ENCODE measurements at places on chromosomes 11 and 22.
A peak's percentile ranks its signal among the peaks of the same experiment; 100 is the strongest.

- DNase-seq = no peak
Observed at GRCh38 chr22:22783575-22783974, 104.0 kb upstream of the IGLL5 start.

- DNase-seq = no peak
Observed at GRCh38 chr11:89161949-89162348, 15.7 kb upstream of the TYR start.

DNA sequence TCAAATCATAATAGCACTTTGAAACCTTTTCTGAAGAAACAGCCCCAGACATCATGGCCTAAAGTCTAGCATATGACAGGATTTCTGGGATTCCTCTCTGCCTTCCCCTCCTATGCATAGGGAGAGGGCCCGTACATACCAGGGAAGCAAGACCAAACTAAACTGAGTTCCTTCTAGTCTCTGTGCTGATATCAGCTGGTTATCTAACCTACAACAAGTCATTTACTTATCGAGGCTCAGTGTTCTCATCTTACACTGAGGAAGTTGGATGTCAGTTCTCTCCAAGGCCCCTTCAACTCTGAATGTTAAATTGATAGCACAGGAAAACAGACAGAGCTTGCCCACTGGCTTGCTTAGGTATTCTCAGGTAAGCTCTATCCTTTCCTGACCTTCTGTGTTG lies 17.0 kb upstream of the GRIK4 start:
- no peak for DNase-seq

- no peak for DNase-seq
Observed at GRCh38 chr11:62702246-62702645, 5.0 kb downstream of the BSCL2 start.

DNA sequence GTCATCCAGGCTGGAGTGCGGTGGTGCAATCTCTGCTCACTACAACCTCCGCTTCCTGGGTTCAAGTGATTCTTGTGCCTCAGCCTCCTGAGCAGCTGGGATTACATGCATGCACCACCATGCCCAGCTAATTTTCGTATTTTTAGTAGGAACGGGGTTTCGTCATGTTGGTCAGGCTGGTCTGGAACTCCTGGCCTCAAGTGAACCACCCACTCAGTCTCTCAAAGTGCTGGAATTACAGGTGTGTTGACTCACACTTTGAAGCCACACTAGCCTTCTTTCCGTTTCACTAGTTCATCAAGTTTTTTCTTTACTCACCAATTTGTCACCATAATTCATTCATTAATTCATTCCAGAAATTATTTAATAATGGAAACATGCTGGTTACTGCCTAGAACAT lies 298.4 kb upstream of the MTNR1B start:
- DNase-seq = no peak

GRCh38 chr22:44546686-44547310 lies 48.8 kb upstream of the RTL6 start:
- no peak for DNase-seq

GRCh38 chr11:60367009-60367408 lies 11.3 kb upstream of the MS4A7 start:
- no peak for DNase-seq

- DNase-seq = no peak
Observed at GRCh38 chr11:88464528-88464927, 127.0 kb upstream of the CTSC start.

GRCh38 chr22:46070803-46071450 lies 79.4 kb upstream of the PPARA start:
- DNase-seq = peak; percentile 61

DNA sequence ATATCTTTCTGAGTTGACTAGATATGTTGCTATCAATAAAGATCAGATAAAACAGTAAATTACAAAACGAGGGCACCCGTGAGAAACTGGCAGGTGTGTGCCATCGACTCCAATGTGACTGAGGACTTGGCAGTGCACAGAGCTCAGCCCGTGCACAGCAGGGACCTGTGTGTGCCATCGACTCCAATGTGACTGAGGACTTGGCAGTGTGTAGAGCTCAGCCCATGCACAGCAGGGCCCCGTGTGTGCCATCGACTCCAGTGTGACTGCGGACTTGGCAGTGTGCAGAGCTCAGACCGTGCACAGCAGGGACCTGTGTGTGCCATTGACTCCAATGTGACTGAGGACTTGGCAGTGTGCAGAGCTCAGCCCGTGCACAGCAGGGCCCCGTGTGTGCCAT lies 347.2 kb upstream of the B3GAT1 start:
- no peak for DNase-seq

DNA sequence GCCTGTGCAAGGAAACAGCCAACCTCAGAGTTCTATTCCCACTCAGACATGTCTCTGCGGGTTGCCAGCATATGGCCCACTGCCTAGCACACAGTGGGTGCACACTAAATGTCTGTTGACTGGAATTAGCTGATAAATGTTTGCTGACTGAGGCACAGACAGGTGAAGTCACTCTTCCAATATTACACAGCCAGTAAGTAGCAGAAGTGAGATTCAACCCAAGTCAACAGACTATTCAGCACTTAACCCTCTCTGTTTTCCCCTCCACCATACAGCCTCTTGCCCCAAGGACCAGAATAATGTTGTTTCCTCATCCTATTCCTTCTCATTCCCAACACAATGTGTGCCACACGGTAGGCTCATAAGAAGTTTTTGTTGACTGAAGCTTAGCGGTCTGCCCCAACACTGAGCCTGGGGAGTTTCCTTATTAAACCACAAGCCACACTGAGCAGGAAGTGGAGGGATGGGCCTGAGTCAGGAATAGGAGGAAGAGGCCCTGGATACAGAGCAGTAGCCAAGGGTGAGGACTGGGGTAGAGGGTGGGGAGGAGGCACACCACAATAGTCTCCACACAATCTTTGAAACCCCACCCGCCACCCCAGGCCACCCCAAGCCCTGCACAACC lies 15.7 kb upstream of the IL10RA start:
- no peak for DNase-seq

GRCh38 chr22:30254314-30254713 lies 7.8 kb upstream of the LIF start:
- no peak for DNase-seq

DNA sequence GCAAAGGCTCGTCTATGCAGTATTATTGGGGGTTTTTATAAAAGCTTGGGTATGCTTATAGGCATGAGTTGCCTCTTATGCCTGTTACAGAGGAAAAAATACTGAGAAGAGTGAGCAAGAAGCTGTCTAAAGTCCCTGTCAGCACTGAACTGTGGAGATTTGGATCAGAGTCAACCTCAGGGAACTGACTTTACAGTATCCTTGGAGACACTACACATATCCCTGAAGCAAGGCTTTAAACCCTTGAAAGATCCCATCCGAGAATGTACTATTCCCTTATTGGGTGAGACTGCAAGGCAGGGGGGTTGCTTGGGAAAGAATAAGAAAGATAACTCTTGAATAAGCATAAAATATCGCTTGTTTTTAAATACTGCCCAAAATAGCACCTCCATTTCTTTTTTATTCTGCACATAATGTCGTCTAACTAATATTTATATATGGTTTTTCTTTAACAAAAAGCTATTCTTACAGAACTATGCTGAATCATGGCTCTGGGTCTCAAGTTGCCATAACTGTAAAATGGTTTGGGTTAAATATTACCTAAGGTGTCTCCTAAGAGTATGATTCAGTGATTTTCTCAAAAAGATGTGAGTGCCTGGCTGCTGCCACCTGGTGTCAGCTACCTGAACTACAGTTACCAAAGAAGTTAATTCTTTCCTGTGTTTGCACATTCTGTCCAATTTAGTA lies 1062.8 kb downstream of the DLG2 start:
- peak; percentile 9 for DNase-seq

GRCh38 chr11:12248330-12248729 lies 129.0 kb upstream of the PARVA start:
- no peak for DNase-seq

- no peak for DNase-seq
Observed at GRCh38 chr11:45459491-45459890, 173.3 kb upstream of the SYT13 start.

DNA sequence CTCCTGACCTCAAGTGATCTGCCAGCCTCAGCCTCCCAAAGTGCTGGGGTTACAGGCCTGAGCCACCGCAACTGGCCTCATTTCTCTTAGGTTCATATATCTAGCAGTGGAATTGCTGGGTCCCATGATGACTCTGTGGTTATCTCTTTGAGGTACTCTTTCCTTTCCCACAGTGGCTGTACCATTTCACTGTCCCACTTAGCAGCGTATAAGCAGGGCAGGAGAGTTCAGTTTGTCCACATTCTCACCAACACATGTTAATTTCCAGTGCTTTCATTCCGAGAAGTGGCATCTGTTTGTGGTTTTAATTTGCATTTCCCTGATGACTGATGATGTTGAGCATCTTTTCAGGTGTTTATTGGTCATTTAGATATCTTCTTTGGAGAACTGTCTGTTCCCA lies 16.4 kb downstream of the PRR5 start:
- no peak for DNase-seq

DNA sequence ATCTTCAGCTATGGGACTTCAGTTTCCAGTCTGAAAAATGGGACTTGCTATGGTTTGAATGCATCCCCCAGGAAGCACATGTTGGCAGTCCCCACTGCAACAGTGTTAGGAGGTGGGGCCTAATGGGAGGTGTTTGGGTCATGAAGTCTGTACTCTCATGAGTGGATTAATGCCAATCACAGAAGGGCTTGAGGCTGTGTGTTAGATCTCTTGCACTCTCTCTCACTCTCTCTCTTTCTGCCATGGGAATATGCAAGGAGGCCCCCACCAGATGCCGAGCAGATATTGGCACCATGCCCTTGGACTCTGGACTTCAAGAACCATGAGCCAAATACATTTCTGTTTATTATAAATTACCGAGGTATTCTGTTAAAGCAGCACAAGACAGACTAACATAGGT lies 7.8 kb upstream of the AP1B1 start:
- no peak for DNase-seq

GRCh38 chr11:111765320-111765983 lies 737 bp downstream of the PPP2R1B start:
- DNase-seq = no peak

- no peak for DNase-seq
Observed at GRCh38 chr22:49662681-49663080, 165.0 kb downstream of the BRD1 start.

GRCh38 chr22:43363315-43364168 lies 20.4 kb upstream of the SCUBE1 start:
- DNase-seq = no peak

DNA sequence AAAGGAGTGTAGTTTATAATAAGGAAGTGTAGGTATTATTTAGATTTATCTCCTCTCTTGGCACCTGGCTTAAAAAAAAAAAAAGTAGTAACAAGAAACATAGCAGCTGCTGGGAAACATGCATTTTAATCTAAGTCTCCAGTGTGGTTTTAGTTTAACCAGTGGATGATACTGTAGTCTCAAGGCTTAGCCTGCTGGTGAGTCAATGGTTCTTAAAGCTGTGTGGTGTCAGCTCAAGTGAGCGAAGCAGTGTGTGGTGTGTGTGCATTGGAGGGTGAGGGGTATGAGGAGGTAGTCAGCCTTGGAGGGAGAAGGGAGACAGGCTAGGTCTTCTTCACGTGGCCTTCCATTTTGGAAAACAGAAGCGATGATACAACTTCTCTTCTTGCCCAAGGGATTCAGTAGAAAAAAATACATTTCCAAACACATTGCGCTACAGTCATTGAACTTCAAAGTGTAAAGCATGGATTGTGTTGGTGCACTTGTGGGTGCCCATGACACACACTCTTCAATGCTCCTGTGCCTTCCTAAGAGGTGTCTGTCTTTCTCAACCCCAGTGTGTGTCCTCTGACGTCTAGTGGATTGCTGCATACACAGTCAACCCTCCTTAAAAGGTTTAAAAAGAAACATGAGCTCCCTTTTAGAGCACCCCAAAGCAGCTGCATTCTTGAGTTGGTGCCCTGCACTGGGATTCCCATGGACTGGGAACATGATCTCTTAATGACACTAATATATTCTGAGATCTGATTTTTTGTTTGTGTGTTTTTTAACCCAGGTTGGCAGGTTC lies 40.1 kb downstream of the ZBTB16 start:
- DNase-seq = no peak

DNA sequence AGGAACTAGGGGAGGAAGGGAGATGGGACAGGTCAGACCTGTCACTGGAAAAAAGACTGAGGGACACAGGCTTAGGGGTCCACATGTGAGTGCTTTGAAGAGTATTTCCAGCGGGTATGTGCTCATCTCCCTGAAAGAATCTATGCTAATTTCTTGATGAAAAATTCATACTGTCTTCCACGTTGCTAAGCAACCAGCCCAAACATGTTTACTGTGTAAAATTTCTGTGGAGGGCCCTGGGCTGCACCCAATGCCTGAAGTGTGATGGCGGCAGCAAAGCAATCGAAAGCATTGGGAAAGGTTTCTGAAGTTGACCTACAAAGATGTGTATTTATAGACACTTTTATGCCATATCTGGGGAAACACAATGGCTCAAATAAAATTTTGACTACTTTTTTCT lies 7.4 kb downstream of the SYT13 start:
- no peak for DNase-seq

- no peak for DNase-seq
Observed at GRCh38 chr22:48628891-48629543, 1198.7 kb downstream of the BRD1 start.

DNA sequence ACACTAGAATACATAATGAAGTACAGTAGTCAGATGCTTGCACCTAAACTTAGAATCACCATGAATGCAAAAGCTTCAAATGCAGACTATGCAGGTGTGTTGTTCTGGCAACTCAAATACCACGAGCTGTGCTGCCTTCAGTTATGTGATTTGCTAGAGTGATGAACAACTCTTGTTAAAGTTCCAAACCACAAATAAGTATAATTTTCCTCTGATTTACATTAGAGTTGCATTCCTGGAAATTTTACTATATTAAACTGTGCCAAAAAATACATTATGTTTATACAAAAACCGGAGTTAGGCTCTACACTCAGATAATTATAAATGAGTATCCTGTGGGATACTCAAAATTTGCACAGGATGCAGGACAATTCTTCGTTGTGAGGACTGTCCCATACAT lies 3.0 kb downstream of the TMEM218 start:
- no peak for DNase-seq

- DNase-seq = no peak
Observed at GRCh38 chr11:82671451-82671850, 62.2 kb downstream of the FAM181B start.
